ENCODE measurements at places on chromosomes 12 and 14. TPM values are rescaled to one million over a fixed set of nuclear protein-coding genes. Genes with fewer than 3 reads are reported as not detected.

Gene CD163L1
- polyA plus RNA-seq = 5.5 TPM

Gene AMHR2
- not detected for polyA plus RNA-seq

Gene TROAP
- polyA plus RNA-seq = 10.0 TPM

Gene RNASE3
- 0.27 TPM for polyA plus RNA-seq

Measured in hindlimb muscle (tissue), 1 donor.